Adipose tissue (tissue), 3 donors: ENCODE measurements at places on chromosomes 3 and 15. TPM values are rescaled to one million over a fixed set of nuclear protein-coding genes. Genes with fewer than 3 reads are reported as not detected.

MAP3K13 gene
- 26.0 TPM for polyA plus RNA-seq

LRRIQ4 gene
- polyA plus RNA-seq: not detected

CHRM5 gene
- polyA plus RNA-seq: not detected

POLR2M gene
- 133 TPM for polyA plus RNA-seq

EFCAB12 gene
- polyA plus RNA-seq: 0.45 TPM

VGLL3 gene
- polyA plus RNA-seq: 20.2 TPM
